ENCODE measurements at places on chromosomes 16 and 17.

DNA sequence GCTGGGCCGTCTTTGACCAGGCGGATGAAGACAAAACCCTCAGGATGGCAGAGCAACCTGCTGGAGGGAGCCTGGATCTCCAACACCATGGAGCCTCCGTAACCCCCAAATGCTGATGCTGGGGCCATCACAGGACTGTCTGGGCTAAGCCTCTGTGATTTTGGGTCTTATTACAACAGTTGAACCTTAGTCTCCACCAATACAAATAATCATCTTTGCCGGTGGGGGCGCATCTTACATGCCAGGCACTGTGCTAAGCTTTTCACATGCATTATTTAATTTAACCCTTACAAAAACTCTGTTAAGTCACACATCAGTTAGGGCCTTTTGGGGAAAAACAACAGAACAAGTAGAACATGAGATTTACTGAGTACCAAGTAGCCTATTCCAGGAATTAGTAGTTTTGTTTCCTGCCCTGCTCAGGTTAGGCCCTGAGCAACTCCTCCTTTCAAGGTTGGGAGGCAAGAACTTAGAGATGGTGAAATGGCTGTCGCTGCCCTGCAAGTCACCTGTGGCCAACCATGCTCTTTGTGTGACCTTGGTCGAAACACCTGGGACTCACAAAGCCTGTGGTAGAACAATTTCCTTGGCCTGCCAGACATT lies 8.9 kb upstream of the ITGAM start:
- no peak for DNase-seq

DNA sequence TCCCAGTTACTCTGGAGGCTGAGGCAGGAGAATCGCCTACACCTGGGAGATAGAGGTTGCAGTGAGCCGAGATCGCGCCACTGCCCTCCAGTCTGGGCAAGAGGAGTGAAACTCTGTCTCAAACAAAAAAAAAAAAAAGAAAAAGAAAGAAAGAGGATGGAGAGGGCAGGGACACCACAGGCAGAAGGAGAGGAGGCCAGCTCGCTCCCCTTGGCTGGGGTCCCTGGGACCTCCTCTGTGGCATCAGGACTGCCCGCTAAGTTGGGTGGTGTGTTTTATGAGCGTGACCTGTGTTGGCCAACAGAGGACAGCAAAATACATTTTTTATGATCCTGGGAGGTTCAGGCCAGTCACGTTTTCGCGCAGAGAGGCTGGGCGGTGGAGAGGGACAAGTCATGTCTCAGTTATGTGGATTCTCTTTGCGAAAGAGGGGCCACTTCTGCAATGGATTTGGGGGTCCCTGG lies 229.6 kb downstream of the MRTFB start:
- DNase-seq, result peak; percentile 16

DNA sequence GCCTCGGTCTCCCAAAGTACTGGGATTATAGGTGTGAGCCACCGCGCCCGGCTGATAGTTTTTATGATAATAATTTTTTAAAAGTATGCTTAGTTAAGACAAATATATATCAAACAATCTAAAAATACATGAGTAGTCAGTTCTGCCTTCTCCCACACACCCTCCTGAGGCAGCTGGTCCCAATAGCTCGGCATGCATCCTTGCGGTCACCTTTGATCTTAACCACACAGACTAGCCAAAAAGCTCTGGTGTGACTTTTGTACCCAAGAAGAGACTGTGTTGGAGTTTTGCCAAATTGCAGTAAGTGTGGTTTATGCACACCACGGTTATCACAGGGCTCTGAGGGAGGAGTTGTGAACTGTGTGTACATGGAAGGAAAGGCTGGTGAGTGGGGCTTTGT lies 25.6 kb downstream of the ATP6V0A1 start:
- DNase-seq, result peak; percentile 39

DNA sequence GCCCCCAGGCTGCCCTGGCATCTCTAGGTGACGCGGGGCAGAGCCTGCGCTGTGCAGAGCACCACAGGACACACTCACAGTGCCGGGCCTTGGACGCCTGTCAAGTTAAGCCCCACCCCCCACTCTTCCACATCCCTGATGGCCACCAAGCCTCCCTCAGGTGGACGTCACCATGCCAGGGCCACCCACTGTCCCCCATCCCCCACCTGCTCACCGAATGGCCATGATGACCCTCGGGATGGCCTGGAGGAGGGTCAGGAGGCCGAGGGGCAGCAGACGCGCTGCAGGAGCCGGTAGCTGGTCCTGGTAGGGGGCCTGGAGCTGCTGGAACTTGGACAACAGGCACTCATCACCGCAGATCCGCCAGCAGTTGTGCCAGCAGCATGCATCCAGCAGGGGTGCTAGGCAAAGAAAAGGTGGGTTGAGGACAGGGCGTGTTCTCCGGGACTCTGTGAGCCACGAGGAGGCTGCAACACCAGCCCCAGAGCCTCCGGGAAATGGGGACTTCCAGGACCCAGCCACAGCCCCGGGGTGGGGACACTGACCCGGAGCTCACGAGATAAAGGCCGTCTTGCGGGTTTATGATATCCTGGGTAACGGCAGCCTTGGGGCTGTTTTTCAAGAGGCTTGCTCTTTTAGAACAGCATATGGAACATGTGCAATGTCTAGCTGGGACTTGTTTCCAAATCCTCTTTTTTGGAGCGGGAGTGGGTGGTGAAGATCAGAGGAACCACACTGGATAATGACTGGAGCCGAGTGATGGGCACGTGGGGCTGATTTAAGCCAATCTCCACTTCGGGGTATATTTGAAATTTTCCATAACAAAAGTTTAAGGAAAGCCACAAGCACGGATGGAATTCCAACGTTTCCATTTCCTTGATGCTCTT lies 11.4 kb downstream of the C16orf95 start:
- DNase-seq, result no peak

DNA sequence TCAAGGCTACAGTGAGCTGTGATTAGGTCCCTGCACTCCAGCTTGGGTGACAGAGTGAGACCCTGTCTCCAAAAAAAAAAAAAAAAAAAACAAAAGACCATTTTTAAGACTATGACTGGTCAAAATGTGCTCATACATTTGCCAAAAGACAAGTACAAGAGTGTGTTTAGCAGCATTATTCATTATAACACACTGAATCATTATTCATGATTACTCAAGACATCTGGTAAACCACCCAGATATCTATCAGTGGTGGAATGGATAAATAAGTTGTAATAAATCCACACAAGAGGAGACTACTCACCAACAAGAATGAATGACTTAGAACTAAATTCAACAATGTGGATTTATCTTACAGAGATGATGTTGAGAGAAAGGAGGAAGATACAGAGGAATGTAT lies 716.3 kb downstream of the MAF start:
- DNase-seq, result no peak

DNA sequence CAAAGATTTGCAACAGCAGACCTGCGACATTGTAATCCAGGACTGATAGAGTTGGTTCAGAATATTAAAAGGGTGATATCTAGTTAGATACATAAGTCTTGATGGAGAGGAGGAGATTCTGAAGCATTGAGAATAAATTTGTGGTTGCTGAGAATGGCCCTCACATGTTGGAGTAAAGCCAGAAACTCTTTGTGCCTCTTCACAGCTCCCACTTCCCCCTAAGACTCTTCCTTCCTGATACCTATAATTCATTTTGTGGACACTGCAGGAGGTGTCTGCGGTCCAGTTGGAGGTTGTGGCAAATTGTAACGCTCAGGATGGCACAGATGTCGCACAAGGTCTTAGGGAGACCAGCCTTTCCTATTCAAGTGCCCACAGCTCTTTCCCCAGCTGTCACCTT lies 17.5 kb downstream of the WWOX start:
- no peak for DNase-seq

GRCh38 chr17:77795685-77796084 lies 162.8 kb upstream of the TNRC6C start:
- DNase-seq, result no peak

GRCh38 chr16:84471316-84471715 lies 33.1 kb downstream of the MEAK7 start:
- DNase-seq, result no peak

DNA sequence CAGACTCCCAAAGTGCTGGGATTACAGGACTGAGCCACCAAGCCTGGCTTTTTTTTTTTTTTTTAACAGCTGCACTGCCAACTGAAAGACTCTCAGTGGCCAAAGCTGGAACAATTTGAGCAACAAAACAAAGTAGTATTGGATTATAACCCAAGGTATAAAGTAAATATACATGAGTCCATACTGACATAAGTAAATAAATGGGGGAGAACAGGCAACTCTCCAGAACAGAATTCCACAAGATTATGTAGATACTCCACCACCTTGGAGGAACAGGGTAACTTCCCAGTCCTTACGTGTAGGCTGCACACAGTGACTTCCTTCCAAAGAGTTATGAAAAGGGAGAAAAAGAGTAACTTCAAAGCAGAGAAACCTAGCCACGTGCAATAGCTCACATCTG lies 15.7 kb downstream of the CMC2 start:
- no peak for DNase-seq

DNA sequence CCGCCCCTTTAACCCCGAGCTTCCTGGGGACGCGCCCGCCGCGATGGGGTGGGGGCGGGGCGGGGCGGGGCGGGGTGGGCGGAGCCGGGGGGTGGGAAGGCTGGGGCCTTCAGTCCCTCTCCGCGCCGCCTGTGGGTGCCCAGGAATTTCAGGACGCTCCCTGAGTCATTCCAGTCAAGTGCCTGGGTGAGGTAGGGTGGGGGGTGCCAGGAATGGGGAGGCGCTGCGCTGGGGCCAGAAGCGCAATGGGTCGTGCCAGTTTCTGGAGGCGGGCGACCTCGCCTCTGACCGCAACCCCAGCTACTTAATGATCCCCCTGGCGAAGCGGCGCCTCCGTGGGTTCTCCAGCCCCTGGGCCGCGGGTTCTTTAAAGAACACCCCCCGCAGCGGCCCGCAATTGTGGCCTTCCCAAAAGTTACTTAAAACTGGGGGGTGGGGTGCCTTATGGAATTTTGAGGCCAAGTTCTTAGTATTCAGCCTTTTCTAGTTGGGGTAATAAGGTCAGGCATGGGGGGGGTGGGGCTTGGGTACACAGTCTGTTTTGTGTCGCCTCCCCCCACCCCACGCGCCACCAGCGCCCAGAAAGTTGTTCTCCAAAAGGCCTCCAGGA lies 826 bp upstream of the GSE1 start:
- DNase-seq, result peak; percentile 10

- no peak for DNase-seq
Measured at GRCh38 chr16:24846548-24847357, 990 bp downstream of the SLC5A11 start.

Measured in stimulated activated CD4-positive, alpha-beta T cell treated with anti-CD3 and anti-CD28 coated beads, Interleukin-4, amount 100 ng/mL, for 1 hour (primary cell).